ENCODE measurements at places on chromosomes 3 and 15.
A peak's percentile ranks its signal among the peaks of the same experiment; 100 is the strongest.

DNA sequence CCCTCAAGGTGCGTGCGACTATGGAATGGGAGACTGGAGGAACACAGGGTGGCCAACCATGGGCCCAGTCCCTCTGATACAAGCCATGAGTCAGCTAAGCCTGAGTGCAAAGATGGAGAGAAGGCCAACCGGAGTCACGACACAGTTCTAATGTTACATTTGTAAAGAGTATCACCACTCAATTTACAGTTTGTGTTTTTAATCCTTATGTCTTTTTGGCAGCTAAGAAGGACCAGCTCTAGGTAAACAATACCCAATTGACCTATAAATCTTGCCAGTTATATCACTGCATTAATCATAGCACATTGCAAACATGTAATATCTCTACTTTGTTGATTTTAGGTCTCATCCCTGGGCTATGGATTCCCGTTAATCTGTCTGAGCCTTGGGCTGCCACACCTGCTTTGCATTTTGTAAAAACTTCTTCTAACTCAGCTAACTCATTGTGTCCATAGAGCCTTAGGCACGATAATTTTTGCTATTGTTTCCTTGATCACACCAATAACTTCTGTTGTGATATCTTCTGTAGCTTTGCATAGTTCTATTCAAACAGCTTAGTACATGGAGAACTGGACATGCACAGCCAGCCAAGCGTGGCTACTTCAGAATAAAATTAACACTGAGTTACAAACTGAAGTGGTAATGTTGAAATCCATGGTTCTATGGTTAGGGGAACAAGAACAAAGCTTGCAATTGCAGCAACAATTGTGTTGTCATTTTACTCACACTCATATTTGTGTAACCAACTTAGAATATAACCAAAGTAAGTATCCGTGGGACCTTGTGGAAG is 50.3 kb downstream of the LSM3 start:
- no peak for DNase-seq

DNA sequence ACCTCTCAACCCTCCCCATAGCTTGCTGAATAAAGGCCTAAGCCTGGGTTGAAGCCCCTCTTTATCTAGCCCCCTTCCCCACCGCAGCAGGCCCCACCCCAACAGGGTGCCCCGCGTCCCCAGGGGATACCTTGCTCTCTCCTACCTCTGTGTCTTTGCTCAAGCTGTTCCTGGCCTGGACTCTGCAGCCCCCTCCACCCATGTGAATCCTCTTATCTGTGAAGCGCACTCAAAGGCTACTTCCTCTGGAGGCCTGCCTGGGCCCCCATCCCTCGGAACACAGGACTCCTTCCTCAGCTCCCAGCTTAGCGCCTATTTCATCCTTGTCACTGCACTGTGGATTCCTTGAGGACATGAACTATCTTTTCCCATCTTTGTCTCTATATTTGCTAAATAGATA is 61.4 kb upstream of the HERC1 start:
- no peak for DNase-seq

GRCh38 chr3:42118762-42119361 is 27.7 kb downstream of the TRAK1 start:
- DNase-seq: peak; percentile 12

- no peak for DNase-seq
These were observed 82.5 kb downstream of the CHST2 start for GRCh38 chr3:143201870-143202752.

GRCh38 chr3:53238051-53238850 is 17.6 kb downstream of the TKT start:
- no peak for DNase-seq

- no peak for DNase-seq
These were observed 98.0 kb upstream of the ABHD17C start for GRCh38 chr15:80597076-80597475.

DNA sequence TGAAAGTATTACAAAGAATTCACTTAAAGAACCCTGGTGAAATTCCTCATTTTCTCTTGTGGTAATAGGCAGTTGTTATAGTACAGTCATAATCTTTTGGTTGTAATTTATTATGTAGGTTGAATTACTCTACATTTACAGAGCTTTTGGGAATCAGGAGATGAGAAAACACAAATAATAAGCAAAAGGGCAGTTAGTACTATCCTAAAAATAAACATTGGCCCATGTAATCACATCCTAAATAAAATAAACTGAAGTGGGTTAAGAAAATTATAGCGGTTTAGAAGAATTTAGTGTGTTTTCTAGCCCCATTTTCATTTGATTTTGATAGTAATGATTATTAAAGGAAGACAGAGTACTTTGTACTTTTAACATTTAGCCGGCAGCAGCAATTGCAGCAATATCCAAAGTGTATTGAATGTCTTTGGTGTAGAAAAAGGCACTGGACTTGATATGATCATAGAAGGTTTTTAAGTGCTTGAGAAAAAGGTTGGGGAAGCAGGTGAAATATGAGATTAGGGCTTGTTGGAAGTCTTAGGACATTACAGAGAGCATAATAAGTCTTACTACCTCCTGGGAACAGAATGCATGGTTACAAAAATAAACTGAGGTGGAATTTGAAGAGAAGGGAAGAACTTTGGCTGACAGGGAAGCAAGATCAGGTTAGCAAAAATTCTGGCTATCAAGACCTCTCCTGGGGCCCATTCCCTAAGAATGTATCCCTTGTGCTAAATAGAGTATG is 79.9 kb downstream of the MBNL1 start:
- no peak for DNase-seq

- DNase-seq: no peak
These were observed 25.0 kb upstream of the GP9 start for GRCh38 chr3:129035360-129036221.

GRCh38 chr15:70613271-70613670 is 150.1 kb downstream of the UACA start:
- DNase-seq: no peak

DNA sequence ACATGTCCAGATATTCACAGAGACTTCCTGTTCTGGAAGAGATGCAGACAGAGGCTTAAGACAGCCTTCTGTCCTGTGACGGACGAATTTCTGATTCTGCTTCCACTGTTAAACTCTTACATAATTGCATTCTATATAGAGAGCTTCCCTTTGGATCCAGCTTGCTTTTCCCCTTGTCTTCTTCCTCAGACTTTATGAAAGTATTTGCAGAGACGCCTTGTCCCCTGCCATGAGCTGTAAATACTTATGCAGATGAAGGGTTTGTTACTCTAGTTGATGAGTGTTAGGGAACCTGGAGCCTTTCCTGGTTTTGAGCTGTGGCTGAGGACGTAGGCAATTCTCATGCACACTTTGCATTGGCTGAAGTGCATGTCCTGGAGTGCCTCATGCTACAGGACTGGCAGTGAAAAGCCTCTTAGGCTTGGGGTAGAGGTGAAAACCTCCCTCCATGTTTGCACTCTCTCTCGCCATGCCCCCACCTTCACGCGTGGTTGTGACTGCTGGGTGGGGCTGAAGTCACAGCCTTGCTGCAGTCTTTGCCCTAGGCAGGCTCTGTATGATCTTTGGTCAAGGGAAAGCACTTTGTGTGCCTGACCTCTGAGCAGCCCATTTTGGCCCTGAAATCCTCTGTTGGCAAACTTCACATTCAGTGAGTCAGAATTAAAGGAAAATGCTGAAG is 286.6 kb downstream of the PTPRG start:
- DNase-seq: no peak

- DNase-seq: no peak
These were observed 9.7 kb downstream of the SLTM start for GRCh38 chr15:58923696-58924300.

DNA sequence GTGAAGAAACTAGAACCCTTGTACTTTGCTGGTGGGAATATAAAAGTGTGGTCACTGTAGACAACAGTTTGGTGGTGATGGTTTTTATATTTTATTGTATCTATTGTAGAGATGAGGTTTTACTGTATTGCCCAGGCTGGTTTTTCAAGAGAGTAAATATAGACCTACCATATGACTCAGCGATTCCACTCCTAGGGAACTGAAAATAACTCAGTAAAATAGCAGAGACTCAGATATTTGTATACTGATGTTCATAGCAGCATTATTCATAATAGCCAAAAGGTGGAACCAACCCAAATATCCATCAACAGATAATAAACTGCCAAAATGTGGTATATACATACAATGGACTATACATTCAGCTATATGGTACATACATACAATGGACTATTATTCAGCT is 68.8 kb upstream of the IL12A start:
- no peak for DNase-seq

DNA sequence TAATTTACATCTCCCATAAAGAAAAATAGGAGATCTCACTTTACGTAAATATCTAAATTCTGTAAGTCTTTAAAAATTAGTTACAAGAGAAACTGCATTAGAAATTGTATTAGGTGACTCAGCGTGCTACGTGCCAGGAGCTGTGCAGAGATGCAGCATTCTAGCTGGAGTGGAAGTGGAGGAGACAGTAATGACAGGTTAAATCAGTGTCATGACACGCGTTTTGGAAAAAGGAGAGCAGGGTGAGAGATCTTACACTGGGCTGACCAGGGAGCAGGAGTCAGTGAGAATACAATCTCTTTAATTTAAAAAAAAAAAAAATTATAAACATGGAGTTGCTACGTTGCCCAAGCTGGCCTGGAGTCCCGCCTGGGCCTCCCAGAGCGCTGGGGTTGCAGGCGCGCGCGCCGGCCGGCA is 635 bp downstream of the TUBGCP5 start:
- no peak for DNase-seq

DNA sequence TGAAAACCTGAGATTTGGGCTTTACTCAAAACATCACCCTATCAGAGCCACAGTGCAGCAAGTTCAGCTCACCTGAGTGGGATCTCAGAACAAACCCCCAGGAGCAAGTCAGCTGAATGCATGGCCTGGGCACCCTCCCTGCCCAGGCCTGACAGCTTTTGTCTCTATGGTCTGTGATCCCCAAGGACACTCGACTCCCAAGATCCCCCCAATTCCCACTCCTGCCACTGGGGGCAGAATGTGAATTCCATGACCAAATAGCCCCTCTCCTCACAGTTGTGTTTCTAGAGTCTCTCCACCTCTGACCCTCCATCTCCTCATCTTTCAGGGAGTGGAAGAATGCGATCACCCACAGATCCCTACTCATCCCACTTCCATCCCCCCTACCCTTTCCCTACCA is 58.9 kb downstream of the ZNF445 start:
- no peak for DNase-seq

Measured in hypothalamus (tissue), 51 donors.